Neural crest cell (in vitro differentiated cells): ENCODE measurements at places on chromosomes 1 and 21. TPM values are rescaled to one million over a fixed set of nuclear protein-coding genes. Genes with fewer than 3 reads are reported as not detected.

ZBTB8A gene
- total RNA-seq, result 9.8 and 10.1 TPM in 2 replicates

DNA sequence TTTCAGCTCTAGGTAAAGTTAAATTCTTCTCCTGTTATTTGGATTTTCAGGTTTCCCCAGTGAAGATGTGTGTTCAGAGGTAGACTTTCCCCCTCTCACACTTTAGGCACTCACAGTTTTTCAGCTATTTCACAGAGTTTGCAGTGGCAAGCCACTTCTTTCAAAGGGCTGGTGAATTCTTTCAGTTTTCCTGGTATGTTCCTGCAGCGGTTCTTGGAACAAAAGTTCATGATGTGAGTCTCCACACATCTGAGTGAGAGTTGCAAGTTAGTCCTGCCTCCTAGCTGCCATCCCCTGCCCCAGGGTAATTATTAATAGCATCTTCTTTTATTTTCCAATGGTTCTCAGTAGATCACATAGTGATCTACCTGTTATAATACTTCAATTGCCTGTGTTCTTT lies 27.3 kb upstream of the CD84 start:
- peaks cover 16% of the 10 kb centered on the region for H3K27me3 ChIP-seq
- no peak overlapping the region for H3K27ac ChIP-seq
- H3K36me3 ChIP-seq, result peaks cover 5% of the 10 kb centered on the region
- H3K4me1 ChIP-seq, result no peaks in the 10 kb centered on the region
- DNase-seq, result no peak
- H3K4me3 ChIP-seq, result no peak overlapping the region

OR6N1 gene
- not detected in 2 replicates for total RNA-seq

LRRC41 gene
- 99.0 and 102 TPM in 2 replicates for total RNA-seq

DNAJC28 gene
- total RNA-seq, result 2.4 and 2.7 TPM in 2 replicates

GRCh38 chr1:25568834-25569596 lies 25.6 kb downstream of the LDLRAP1 start:
- H3K4me1 ChIP-seq, result peaks cover 80% of the 10 kb centered on the region
- no peak for DNase-seq
- peak overlapping the region; percentile 46 for H3K4me3 ChIP-seq
- no peaks in the 10 kb centered on the region for H3K36me3 ChIP-seq
- H3K27me3 ChIP-seq, result peaks cover 4% of the 10 kb centered on the region

DNA sequence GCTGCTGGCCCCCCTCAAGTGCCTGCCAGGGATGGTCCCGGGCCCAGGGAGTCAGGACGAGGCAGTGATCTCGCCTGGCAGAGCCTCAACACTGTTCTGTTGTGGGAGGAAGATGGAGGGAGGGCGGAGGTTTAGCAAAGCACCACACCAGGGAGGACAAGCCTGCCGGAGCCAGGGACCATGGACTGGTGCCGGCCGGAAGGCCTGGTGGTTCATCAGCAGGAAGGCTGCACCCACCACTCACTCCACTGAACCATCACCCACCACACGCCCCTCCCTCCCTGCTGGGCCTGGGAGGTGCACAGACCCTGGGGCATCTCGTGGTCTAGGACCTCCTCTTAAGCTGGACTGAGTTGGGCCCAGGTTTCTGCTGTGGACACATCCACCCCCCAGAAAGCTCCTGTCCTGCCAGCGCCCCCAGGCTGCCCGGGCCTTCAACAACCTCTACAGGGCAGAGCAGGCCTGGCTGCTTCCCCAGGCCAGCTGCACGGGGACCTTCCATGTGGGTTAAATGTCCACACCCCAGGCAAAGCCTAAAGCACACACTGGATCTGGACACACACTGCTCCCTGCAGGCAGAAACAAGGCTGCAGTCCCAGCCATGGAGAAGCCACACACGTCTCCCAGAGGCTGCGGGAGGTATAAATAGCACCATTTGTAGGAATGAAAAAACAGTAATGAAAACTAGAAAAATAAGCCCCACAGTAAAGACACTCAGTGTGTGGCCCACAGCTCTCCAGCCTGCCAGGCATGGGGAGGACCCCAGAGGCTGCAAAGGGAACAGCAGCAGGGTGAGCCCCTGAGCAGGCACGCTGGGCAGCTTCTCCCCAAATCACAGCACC lies 10.4 kb upstream of the TMEM240 start:
- H3K4me3 ChIP-seq, result peak overlapping the region; percentile 56
- H3K36me3 ChIP-seq, result no peaks in the 10 kb centered on the region
- DNase-seq, result no peak
- H3K4me1 ChIP-seq, result peaks cover 12% of the 10 kb centered on the region

TSPEAR gene
- not detected in 2 replicates for total RNA-seq

DNA sequence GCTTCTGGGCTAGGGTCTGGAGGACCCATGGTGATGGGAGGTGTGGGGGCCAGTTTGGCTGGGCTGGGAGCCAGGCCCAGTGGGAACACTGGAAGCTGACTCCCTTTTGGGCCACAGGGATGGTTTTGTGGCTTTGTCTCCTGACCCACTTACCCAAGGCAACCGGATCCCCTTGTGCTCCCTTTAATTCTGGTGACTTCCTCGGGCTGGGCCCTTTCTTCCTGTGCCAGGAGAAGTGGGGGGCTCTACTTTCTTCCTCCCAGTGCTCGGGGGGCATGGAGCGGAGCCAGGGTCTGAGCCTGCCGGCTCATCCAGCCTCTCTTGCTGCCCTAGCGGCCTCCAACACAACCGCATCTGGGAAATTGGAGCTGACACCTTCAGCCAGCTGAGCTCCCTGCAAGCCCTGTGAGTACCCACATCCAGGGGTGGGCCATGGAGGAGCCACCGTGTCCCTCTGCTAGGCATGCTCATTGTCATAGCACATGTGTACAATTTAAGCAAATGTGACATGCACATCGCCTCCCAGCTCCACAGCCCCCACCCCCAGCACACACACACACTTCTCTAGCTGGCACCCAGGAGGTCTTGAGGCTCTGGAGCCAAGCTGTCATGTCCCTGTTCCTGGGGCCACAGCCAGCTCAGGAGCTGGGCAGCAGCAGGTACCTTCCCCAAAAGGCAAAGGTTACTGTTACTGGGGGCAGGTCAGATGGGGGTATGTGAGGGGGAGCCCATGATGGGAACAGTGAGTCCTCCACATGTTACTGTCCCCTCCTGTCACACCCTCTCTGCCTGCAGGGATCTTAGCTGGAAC lies 35.0 kb downstream of the UBE2T start:
- no peak overlapping the region for H3K4me3 ChIP-seq
- H3K36me3 ChIP-seq, result no peaks in the 10 kb centered on the region
- no peak for DNase-seq
- no peak overlapping the region for H3K27ac ChIP-seq
- no peaks in the 10 kb centered on the region for H3K4me1 ChIP-seq

DNA sequence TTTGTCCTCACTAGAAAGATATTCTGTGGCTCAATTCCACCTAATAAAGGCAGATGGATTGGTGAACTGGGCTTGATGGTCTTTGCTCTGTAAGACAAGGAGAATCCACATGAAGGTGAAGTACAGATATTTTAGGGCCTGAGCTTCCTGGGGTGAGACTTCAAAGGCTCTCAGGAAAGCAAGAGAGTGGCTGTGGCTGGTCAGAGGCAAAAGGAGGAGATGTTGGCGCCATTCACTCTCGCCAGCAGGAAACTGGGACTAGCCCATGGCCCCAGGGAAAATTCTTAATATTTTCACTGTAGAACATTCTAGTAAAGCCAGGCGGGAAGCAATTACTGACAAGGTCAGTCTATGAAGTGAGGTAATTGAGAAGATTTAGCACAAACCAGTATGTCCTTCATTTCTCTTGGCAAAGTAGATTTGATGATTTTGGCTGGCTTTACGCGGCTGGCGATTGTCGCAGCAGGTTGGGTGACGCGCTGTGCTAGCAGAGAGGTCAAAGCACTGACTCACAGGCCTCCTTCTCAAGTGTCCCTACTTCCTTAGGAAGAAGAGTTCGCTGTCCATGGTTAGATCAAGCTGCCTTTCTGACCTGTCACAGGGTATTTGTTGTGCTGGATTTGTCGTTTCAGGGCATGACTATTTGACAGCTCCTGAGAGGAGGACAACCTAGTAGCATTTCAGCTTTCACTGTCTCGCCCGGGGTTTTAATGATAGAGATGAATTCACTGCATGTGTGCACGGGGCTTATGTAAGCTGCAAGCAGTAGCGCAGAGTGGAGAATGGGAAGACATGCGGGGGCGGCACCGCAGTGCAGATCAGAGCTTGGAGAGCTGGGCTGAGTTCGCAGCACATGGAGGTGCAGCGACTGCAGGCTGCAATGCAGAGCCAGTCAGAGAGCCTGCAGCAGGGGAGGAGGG lies 32.7 kb downstream of the XCL1 start:
- H3K27me3 ChIP-seq, result no peaks in the 10 kb centered on the region
- no peak overlapping the region for H3K4me3 ChIP-seq
- H3K27ac ChIP-seq, result no peak overlapping the region
- no peaks in the 10 kb centered on the region for H3K36me3 ChIP-seq

DNA sequence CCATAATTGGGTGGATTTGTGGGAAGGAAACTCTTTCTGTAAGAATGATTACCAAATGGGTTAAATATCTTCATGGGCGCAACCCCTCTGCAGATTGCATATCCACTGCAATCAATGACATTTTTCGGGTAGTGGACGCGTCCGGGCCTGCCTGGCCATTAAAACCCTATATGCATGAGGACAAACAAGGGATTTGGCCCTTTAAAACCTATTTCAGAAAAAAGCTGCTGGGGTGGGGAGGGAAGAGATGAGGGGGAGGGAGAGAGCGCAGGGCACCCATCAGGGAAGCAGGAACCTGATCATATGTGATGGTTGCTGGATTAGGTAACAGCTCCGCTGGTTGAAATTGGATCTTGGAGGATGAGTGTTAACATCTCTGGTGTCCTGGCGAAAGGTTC lies 228.8 kb downstream of the PBX1 start:
- H3K36me3 ChIP-seq, result peaks cover 7% of the 10 kb centered on the region
- H3K27ac ChIP-seq, result peak overlapping the region; percentile 93
- no peak for DNase-seq
- no peak overlapping the region for H3K4me3 ChIP-seq
- peaks cover 32% of the 10 kb centered on the region for H3K4me1 ChIP-seq

- peaks cover 19% of the 10 kb centered on the region for H3K4me1 ChIP-seq
Observed at GRCh38 chr21:36135391-36136102, 668 bp downstream of the CBR3 start.

- peaks cover 2% of the 10 kb centered on the region for H3K36me3 ChIP-seq
- no peak overlapping the region for H3K27ac ChIP-seq
- H3K4me3 ChIP-seq, result no peak overlapping the region
- H3K4me1 ChIP-seq, result peaks cover 13% of the 10 kb centered on the region
- DNase-seq, result no peak
Observed at GRCh38 chr1:193606035-193606434, 419.6 kb upstream of the B3GALT2 start.

- H3K36me3 ChIP-seq, result no peaks in the 10 kb centered on the region
- H3K27ac ChIP-seq, result no peak overlapping the region
- H3K4me1 ChIP-seq, result peaks cover 6% of the 10 kb centered on the region
- peaks cover 7% of the 10 kb centered on the region for H3K27me3 ChIP-seq
- no peak overlapping the region for H3K4me3 ChIP-seq
Observed at GRCh38 chr1:206544562-206545257, 37.4 kb downstream of the RASSF5 start.

- H3K27ac ChIP-seq, result no peak overlapping the region
- H3K27me3 ChIP-seq, result no peaks in the 10 kb centered on the region
- H3K4me3 ChIP-seq, result no peak overlapping the region
Observed at GRCh38 chr1:209059376-209059775, 524.1 kb upstream of the CAMK1G start.

- H3K36me3 ChIP-seq, result no peaks in the 10 kb centered on the region
- H3K27me3 ChIP-seq, result no peaks in the 10 kb centered on the region
- no peak overlapping the region for H3K27ac ChIP-seq
- peaks cover 61% of the 10 kb centered on the region for H3K4me1 ChIP-seq
- no peak for DNase-seq
- H3K4me3 ChIP-seq, result peak overlapping the region; percentile 31
Observed at GRCh38 chr1:205690122-205690756, 9.9 kb upstream of the SLC45A3 start.
